Activated CD8-positive, alpha-beta memory T cell treated with anti-CD3 and anti-CD28 coated beads for 4 hours (primary cell): ENCODE measurements at places on chromosomes 16 and 17.

- no peak for DNase-seq
These were observed 481.8 kb downstream of the XYLT1 start for GRCh38 chr16:16988963-16989362.

- DNase-seq, result no peak
These were observed 120.6 kb downstream of the USP22 start for GRCh38 chr17:20922128-20922670.

DNA sequence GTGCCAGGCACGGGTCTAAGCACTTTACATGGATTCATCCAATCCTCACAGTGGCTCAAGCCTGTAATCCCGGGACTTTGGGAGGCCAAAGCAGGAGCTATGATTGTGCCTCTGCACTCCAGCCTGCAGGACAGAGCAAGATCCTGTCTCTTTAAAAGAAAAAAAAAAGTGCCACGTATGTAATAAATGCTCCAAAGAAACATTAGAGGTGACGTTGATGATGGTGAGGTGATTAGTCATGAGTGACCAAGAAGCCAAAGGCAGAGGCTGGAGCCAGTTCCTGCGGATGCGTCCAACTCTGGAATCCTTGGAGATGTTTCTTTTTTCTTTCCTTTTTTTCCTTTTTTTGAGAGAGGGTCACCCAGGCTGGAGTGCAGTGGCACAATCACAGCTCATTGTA lies 59.4 kb upstream of the SIAH1 start:
- no peak for DNase-seq

DNA sequence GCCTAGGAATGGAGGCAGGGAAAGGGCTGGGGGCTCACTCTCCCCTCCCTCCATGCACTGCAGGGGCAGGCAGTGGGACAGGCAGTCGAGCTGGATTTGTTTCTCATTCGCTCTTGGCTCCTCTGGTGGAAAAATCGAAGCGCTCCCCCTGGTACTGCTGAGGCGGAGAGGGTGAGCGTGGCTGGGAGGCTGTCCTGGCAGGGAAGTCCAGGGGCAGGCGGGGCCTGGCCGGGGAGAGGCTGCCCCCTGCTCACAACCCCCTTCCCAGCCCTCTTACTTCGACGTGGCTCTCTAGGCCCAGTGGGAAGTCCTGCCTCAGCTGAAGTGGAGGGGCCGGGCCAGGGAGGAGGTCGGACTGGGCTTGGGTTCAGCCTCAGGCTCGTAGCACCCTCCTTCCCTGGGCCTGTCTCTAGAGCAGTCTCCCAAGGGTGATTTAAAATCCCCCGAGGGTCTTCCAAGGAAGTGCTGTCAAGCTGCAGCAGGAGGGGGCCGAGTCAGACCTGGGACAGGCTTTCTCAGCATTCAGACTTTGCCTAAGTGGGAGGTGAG lies 16.5 kb upstream of the TMEM92 start:
- DNase-seq, result no peak

- DNase-seq, result no peak
These were observed 7.9 kb downstream of the ACLY start for GRCh38 chr17:41910701-41911391.

DNA sequence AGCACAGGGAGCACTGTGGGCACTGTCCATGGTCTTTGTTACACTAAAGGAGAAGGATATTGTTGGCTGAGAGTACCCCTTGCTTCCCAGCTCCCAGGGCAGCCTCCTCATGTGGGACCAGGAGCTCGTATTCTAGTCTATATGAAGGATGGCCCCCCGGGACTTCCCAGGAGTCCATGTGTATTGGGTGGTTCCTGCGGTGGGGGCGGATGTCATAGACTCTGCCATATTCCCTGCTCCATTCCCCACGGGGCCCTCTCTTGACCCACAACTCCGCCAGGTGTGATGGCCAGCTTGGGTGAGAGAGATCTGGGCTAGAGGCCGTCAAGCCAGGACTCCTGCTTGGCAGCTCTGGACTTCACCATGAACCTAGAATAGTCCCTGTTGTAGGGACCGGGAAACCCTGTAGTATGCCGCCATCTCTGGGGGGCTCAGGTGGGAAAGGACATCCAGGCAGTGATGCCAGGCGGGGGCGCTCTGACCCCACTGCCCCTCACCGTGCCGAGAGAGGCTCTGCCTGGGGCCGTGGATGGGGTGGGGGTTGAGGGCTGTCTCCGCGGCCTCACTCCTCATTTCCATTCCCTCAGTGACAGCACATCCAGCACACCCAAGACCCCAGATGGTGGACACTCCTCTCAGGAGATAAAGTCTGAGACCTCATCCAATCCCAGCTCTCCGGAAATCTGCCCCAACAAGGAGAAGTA lies 37.8 kb downstream of the OR1D5 start:
- DNase-seq, result no peak

DNA sequence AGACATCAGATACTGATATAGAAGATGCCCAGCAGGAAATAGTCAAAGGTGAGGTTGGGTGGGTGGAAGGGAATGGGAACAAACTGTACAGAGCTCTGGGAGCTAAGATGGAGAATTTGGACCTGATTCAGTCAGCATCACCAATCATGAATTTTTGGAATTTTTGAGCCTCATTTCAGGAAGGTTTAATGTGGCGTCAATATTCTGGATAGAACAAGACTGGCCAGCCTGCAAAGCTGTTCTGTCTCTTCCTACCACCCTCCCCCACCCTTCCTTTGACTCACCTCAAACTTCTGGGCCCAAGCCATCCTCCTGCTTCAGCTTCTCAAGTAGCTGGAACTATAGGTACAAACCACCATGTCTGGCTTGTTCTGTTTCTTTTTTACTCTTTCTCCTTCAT lies 32.6 kb downstream of the CTCF start:
- no peak for DNase-seq

GRCh38 chr16:69600202-69600601 lies 34.4 kb downstream of the NFAT5 start:
- DNase-seq, result no peak

DNA sequence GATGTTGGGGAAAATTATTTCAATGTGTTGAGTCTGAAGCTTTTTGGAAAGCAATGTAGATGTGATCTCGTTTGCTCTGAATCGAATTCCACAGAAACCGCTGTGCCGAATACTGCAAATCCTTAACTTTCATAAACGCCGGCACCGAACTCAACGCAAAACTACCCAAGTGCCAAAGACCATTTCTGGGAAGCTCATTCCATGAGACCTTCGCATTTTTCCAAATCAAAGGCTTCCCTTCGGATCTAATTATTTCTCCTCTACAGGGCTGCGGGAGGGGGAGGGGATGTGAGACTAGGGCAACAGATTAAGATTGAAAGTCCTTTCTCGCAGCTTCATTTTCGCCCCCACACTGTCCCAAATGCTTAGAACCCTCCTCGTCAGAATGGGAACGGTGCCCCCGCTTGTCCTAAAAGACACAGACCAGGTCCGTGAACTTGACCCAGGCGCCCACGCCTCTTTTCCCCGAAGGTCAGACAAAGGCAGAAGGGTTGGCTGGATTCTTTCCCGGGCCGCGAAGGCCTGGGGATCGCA lies 4.0 kb downstream of the PRAC1 start:
- no peak for DNase-seq

GRCh38 chr17:28571361-28572122 lies at the start of gene PIGS:
PIGS (minus strand) TSS chr17:28571524; CDS start chr17:28571496, 28 bp downstream.
- peak; percentile 79 for DNase-seq

- DNase-seq, result no peak
These were observed 47.4 kb upstream of the NUDT7 start for GRCh38 chr16:77674888-77675287.

DNA sequence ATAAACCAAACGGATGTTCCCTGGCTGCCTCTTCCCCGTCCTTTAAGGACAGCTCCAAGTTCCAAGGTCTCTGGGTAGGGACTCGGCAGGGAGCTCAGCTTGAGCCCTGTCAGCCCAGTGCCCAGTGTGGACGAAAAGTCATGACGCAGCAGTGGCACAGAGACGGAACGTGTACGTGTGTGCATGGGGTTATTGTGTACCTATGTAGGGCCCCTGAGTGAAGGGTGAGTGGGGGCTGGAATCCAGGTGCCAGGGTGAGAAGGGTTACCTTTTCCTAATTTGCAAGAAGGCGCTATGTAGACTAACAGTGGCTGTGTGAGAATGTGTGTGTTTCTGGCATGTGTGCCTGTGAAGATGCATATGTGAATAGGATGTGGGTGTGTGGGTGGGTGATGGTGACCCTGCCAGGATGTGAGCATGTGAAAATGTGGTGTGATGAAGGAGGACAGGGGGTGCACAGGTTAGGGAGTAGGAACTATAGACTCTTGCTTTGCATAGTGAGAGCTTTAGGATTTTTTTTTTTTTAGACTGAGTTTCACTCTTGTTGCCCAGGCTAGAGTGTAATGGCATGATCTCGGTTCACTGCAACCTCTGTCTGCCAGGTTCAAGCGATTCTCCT lies 6.0 kb downstream of the SCN4A start:
- no peak for DNase-seq

DNA sequence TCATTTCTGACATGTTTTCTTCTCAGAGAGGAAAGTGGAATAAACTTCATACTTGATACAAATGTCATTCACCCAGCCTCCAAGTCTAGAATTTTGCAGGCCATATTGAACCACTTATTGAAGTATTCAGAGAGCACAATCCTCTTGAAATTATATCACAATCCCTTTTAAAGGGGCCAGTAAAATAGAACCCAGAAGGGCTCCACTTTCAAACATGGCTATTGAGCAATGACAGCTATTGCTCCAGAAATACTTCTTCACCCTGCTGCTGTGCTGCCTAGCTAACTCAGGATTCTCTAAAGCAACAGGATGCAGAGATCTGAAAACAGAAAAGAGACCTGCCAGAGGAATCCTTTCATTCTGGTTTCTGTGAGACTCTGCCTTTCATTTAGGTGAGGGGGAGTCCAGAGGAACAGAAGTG lies 275.0 kb upstream of the CDH5 start:
- no peak for DNase-seq

DNA sequence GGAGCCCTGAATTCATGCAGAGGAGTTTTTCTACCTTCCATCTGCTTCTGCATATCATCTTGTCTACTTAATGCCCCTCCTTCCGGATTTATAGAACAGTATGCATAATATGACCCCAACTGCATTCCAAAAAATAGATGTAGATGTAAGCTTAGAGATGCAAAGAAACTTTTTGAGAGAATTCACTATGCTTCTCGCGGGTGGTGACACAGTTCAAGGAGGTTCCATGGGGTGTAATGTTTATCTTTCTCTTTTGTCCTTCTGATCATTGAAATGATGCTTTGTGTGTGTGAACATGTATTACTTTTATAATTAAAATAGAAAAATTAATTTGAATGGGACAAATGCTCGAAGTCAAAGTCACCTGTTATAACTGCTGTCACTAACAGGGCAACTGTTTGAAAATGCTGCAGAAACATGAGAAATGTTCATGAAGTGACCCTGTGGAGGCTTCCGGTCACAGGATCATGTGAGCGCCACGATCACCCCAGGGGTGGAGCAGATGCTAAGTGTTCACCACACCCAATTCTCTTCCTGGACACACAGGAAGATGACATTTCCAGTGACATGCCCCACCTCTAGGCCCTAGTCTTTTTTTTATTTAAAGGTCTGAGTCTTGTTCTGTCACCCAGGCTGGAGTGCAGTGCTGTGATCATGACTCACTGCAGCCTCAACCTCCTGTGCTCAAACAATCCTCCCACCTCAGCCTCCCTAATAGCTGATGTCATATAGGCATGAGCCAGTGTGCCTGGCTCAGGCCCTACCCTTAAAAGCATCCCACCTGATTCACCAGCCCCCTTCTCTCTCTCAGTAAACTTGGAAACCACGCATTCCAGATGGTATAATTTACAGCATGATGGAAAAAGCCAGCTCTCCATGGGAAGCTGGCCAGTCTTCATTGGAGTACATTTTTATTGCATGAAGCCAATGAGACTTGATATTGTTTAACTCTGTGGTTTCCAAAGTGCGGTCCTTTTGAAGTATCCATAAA lies 21.0 kb upstream of the AGRP start:
- peak; percentile 31 for DNase-seq

DNA sequence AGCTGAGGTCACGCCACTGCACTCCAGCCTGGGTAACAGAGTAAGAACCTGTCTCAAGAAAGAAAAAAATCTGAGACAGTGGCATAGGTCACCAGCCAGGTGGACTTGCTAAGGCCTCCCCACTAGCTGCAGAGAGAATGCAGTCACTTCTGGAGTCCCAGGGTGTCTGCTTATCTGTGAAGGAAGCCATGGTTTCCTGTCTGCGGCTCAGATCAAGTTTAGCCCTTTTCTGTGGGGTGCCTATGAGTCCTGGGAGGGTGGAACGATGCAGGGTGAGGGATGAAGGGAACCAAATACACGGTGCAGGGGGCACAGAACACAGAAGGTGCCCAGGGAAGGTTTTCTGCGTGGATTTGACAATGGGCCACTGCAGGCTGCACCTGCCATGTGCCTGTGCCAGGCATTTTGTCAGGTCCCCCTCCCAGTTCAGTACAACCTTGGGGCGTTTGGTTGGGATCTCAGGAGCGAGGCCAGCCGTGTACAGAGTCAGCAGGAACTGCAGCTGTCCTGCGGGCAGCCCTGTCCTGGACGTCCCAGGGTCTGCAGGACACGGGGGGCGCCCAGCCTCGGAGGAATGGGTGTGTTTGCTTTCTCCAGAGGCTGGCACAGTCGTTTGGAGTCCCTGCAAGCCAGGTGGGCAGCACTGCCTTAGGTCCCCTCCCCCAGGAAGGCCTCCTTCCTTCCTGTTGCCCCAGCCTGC lies 41.8 kb downstream of the RAB11FIP4 start:
- peak; percentile 13 for DNase-seq

- no peak for DNase-seq
These were observed 123.1 kb downstream of the NPIPB5 start for GRCh38 chr16:22633799-22634198.

DNA sequence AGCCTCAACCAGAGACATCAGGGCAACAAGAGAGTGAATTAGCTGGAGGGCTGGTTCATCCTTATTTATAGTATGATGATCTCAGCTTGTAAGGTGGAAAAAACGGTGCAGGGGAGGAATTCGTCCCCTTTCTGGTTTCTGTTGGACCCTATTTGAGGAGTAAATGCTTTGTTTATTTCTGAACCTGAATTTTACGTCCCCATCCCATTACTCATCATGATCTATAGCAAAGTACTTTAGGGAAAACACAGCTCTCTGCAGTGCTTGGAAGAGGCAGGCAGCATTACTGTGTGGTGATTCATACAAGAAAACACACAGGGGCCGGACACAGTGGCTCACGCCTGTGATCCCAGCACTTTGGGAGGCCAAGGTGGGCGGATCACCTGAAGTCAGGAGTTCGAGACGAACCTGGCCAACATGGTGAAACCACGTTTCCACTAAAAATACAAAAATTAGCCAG lies 8.0 kb upstream of the VAT1L start:
- DNase-seq, result no peak

GRCh38 chr16:28082624-28083023 lies 19.1 kb upstream of the GSG1L start:
- no peak for DNase-seq

DNA sequence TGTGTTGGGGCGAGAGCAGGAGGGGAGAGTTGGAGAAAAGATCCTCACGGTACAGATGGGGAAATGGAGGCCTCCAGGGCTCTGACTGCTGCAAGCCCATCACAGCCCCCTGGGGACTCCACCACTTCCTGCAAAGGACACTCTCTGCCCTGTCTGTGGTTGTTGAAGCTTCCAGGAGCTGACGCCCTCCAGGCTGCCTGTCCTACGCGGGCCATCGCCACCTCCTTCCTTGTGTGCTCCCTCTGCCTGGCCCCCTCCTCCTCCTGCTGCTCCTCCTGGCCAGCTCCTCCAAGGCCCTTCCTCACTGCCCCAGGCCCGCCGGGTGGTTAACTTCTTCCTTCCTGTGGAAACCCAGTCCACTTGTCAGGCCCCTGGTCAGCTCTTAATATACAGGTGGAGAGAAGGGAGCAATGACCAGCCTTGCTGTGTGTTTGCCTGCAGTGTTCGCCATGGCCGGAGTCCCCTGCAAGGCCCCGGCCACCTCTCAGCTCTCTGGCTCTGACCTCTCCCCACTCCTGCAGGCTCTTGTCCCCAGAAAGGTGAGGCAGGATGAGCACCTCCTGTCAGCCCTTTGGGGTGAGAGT lies 18.4 kb upstream of the STAC2 start:
- DNase-seq, result no peak

GRCh38 chr17:64223931-64224629 lies 39.0 kb downstream of the TEX2 start:
- no peak for DNase-seq
